T-helper 1 cell treated with Interleukin-12 subunit alpha and Interleukin-12 subunit beta and Interleukin-4 antibody, amounts not matched to agents 30 ng/mL and 1 ng/mL, for 36 hours (primary cell): ENCODE measurements at places on chromosomes 13 and 19. TPM values are rescaled to one million over a fixed set of nuclear protein-coding genes. Genes with fewer than 3 reads are reported as not detected.

The ZNF418 gene
- total RNA-seq = 1.5 and 2.3 TPM in 2 replicates

The APOE gene
- total RNA-seq = 0.37 and 0.39 TPM in 2 replicates

The CEACAM20 gene
- total RNA-seq = not detected in 2 replicates

The PROSER1 gene
- total RNA-seq = 69.3 and 71.2 TPM in 2 replicates

The APOC1 gene
- total RNA-seq = 2.1 TPM in 1 of 2 replicates, not detected in the other

The CGB8 gene
- not detected in 2 replicates for total RNA-seq

The KIR3DL1 gene
- 0.17 TPM in 1 of 2 replicates, not detected in the other for total RNA-seq
